ENCODE measurements at places on chromosomes 7 and 10. TPM values are rescaled to one million over a fixed set of nuclear protein-coding genes. Genes with fewer than 3 reads are reported as not detected.

PNLIP gene
- total RNA-seq, result not detected

RALA gene
- 31.0 TPM for total RNA-seq

ZMYND11 gene
- total RNA-seq, result 47.9 TPM

PCLO gene
- 0.32 TPM for total RNA-seq

FAM25G gene
- total RNA-seq, result not detected

ITGB8 gene
- 0.30 TPM for total RNA-seq

TMUB1 gene
- 44.4 TPM for total RNA-seq

CREB3L2 gene
- 26.5 TPM for total RNA-seq

PPP1R9A gene
- 4.8 TPM for total RNA-seq

RAMP3 gene
- not detected for total RNA-seq

GRCh38 chr10:103833731-103834365 is 21.5 kb downstream of the SH3PXD2A start:
- no peak for DNase-seq
- H3K4me3 ChIP-seq, result no peak overlapping the region
- no peaks in the 10 kb centered on the region for H3K36me3 ChIP-seq
- H3K27me3 ChIP-seq, result no peaks in the 10 kb centered on the region
- H3K4me1 ChIP-seq, result no peaks in the 10 kb centered on the region

DNA sequence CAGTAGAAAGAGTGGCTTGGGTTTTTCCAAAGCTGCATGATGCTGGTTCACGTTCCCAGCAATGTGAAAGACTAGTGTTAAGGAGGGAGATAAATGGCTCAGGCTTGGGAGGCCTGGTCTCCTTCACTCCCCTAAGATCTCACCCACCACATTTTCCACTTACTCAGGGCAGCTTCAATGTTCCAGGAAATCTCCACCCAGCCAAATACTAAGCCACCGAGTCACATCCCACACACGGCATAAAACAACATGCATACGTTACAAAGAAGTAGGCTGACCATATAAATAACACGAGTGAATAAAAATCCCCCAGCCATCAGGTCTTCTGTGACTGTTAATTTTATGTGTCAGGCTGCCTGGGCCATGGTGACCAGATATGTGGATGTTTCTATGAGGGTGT is 303.5 kb downstream of the SFMBT2 start:
- H3K4me3 ChIP-seq, result no peak overlapping the region
- no peaks in the 10 kb centered on the region for H3K36me3 ChIP-seq
- no peaks in the 10 kb centered on the region for H3K4me1 ChIP-seq
- no peak overlapping the region for H3K27ac ChIP-seq

DNA sequence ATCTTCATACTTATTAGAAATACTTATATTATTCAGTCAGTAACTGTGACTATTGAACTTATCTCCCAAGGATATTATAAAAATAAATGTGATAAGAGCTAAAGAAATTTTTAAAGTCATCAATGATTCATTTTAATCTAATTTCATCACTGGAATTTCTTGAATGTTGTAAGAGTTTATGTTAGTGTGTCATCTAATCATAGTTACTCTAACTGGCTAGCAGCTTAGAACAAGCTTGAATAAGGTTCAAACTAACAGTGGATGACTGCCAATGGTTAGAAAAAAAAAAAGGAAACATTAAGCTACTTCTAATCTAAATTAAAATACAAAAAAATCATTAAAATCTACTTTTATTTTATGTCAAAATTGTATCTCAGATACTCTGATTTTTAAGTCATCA is 1066.3 kb downstream of the CNTNAP2 start:
- H3K36me3 ChIP-seq, result no peaks in the 10 kb centered on the region
- H3K27ac ChIP-seq, result no peak overlapping the region
- H3K4me1 ChIP-seq, result no peaks in the 10 kb centered on the region

GRCh38 chr7:140754506-140754905 is 58.0 kb downstream of the NDUFB2 start:
- no peak overlapping the region for H3K4me3 ChIP-seq
- no peaks in the 10 kb centered on the region for H3K4me1 ChIP-seq
- H3K27me3 ChIP-seq, result no peaks in the 10 kb centered on the region
- H3K27ac ChIP-seq, result no peak overlapping the region

- no peak overlapping the region for H3K4me3 ChIP-seq
- H3K36me3 ChIP-seq, result no peaks in the 10 kb centered on the region
- H3K4me1 ChIP-seq, result no peaks in the 10 kb centered on the region
- no peaks in the 10 kb centered on the region for H3K27me3 ChIP-seq
- DNase-seq, result no peak
Measured at GRCh38 chr7:158728911-158729645, 24.5 kb upstream of the NCAPG2 start.

- H3K4me1 ChIP-seq, result peaks cover 32% of the 10 kb centered on the region
- peak overlapping the region; percentile 97 for H3K27ac ChIP-seq
- H3K36me3 ChIP-seq, result no peaks in the 10 kb centered on the region
- no peaks in the 10 kb centered on the region for H3K27me3 ChIP-seq
Measured at GRCh38 chr7:101856473-101857357, 39.3 kb downstream of the CUX1 start.

GRCh38 chr10:127148066-127148932 is 48.1 kb downstream of the INSYN2A start:
- no peak overlapping the region for H3K4me3 ChIP-seq
- no peaks in the 10 kb centered on the region for H3K27me3 ChIP-seq
- H3K36me3 ChIP-seq, result no peaks in the 10 kb centered on the region
- H3K27ac ChIP-seq, result no peak overlapping the region
- no peak for DNase-seq

GRCh38 chr7:26959290-26959689 is 94.9 kb upstream of the SKAP2 start:
- no peak overlapping the region for H3K4me3 ChIP-seq
- no peak for DNase-seq
- no peaks in the 10 kb centered on the region for H3K27me3 ChIP-seq
- no peaks in the 10 kb centered on the region for H3K36me3 ChIP-seq
- H3K4me1 ChIP-seq, result no peaks in the 10 kb centered on the region

DNA sequence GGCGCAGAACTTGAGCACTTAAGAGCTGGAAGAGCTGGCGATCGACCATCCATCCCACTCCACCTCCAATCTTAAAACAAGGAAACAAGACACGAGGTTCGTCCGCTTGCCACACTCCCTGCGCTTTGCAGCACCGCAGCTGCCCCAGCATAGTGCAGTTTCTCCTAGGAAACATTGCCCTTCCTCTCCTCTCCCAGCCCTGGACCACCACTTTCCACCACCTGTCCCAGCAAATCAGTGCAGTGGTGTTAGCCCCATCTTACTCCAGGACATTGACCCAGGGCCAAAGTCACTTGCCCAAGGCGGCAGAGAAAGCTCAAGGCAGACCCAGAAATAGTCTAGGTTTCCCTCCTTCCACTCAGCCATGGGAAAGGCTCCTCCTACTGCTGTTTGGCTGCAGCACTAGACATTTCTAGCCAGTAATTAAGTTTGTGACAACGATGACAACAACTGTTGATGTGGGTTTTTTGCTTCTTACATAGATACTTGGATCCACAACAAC is 1.5 kb upstream of the PARD3 start:
- H3K27ac ChIP-seq, result no peak overlapping the region
- H3K27me3 ChIP-seq, result peaks cover 10% of the 10 kb centered on the region
- H3K4me3 ChIP-seq, result no peak overlapping the region
- no peaks in the 10 kb centered on the region for H3K36me3 ChIP-seq
- DNase-seq, result no peak

GRCh38 chr7:5226921-5227785 is 37.1 kb downstream of the WIPI2 start:
- no peak overlapping the region for H3K4me3 ChIP-seq
- H3K36me3 ChIP-seq, result peaks cover 83% of the 10 kb centered on the region
- no peak for DNase-seq
- no peaks in the 10 kb centered on the region for H3K27me3 ChIP-seq
- H3K4me1 ChIP-seq, result peaks cover 31% of the 10 kb centered on the region

DNA sequence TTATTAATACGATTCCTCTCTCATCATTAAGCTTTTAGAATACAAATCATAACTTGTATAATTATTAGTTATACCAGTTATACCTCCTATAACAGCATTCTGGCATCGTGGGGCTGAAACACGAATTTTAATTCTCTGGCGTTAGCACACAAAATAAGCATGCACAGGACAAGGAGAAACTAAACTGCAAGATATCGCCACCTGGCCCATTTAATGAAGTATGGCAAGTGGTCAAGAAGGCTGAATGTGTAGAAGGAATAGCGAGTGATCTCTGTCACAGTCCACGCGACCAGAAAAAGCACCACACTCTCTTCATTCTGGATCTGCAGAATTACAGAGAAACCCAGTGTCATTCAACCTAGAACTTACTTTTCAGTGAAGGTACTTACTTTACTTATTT is 18.1 kb downstream of the HACD1 start:
- DNase-seq, result no peak
- no peak overlapping the region for H3K4me3 ChIP-seq
- no peaks in the 10 kb centered on the region for H3K36me3 ChIP-seq
- no peak overlapping the region for H3K27ac ChIP-seq
- H3K4me1 ChIP-seq, result no peaks in the 10 kb centered on the region

GRCh38 chr10:1737222-1738061 is at the start of gene ADARB2:
ADARB2 (minus strand) TSS chr10:1737525.
- peak; percentile 60 for DNase-seq
- H3K27ac ChIP-seq, result no peak within 1 kb of the TSS
- H3K36me3 ChIP-seq, result no peaks in the 10 kb centered on the region
- H3K4me1 ChIP-seq, result peaks cover 32% of the 10 kb centered on the region

GRCh38 chr7:103657474-103657894 is 211.5 kb upstream of the SLC26A5 start:
- no peaks in the 10 kb centered on the region for H3K27me3 ChIP-seq
- no peak for DNase-seq

DNA sequence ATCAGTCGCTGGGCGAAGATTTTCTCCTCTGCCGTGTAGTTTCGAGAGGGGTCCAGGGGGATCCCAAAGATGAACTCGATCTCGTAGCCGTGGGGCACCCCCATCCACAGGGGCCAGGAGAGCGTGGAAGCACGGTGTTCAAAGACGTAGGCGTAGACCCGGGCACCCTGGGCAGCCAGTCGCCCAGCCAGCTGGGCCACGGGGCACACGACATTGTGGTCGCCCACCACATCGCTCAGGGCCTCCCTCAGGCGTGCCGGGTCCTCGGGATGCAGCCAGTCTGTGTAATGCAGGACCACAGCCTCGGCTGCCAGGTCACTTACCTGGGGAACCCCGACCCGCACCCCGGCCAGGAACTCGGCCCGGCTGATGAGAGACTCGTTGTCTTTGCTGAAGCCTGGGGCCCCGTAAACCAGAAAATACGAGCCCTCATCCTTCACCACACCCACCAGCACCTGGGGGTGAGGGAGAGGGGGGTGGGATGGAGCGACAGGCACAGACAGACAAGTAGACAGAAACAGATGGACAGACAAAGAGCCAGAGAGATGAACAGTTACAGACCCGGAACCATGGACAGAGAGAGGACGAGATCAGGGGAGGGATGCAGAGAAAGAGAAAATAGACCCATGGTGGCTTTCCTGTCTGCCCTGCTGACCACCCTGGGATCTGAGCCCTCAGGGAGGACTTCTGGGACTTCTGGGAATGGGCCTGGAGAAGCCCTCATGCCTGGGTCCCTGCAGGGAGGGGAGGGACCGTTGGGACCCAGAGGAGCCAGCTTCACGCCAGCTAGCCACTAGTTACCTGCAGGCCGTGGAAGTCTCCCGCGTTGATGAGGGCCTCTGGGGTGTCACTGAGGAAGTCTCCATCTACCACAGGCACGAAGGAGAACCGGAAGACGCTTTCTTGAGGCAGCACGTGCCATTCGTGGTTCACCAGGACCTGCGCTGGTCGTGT is 3.0 kb downstream of the ACHE start:
- no peak overlapping the region for H3K27ac ChIP-seq
- peaks cover 51% of the 10 kb centered on the region for H3K4me1 ChIP-seq
- peaks cover 68% of the 10 kb centered on the region for H3K27me3 ChIP-seq
- no peak for DNase-seq
- H3K4me3 ChIP-seq, result no peak overlapping the region

DNA sequence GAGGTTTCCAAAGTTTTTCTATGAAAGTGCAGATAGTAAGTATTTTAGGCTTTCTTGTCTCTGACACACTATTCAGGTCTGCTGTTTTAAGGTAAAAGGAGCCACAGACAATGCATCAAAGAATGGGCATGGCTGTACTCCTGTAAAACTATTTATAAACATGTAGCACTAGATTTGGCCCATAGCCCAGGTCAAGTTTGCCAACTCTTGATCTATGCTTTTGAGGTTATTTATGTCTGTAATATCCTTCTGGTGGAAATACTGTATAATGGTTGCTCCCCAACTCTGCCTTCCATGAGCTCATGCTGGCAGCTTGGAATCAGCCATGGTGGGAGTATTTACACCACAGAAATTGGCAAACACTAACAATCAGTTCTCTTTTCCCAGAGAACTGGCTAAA is 244.6 kb downstream of the BUB3 start:
- H3K27ac ChIP-seq, result no peak overlapping the region
- no peaks in the 10 kb centered on the region for H3K27me3 ChIP-seq
- no peak for DNase-seq
- peaks cover 58% of the 10 kb centered on the region for H3K4me1 ChIP-seq

DNA sequence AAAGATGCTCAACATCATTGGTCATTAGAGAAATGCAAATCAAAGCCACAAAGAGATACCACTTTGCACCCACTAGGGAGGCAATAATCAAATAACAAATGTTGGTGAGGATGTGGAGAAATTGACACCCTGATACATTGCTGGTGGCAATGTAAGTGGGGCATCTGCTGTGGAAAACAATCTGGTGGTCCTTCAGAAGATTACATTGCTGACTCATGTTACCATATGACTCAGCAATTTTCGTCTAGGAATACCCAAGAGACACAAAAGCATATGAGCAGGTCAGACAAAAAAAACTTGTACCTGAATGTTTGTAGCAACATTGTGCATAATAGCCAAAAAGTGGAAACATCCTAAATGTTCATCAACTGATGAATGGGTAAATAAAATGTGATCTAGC is 4.9 kb upstream of the CLDN3 start:
- H3K27ac ChIP-seq, result no peak overlapping the region
- H3K4me3 ChIP-seq, result no peak overlapping the region
- H3K36me3 ChIP-seq, result no peaks in the 10 kb centered on the region
- H3K27me3 ChIP-seq, result peaks cover 6% of the 10 kb centered on the region
- peaks cover 11% of the 10 kb centered on the region for H3K4me1 ChIP-seq

DNA sequence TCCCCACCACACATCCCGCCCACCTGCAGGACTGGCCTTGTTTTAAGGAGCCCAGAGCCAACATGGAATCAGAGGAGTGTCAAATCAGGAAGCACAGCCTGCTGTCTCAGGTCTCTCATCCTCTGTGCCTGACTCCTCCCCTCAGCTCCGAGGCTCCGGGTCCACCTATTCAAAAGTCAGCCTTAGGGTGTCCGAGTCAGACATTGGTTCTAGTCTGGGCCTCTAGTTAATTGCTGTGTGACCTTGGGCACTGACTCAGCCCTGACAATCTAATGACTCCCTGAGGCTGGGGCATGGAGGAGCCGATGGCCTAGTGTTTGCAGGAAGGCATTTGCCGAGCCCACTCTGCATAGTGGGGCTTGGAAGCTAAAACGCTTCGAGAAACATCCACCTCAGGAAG is 223.1 kb upstream of the PPP2R2D start:
- H3K4me3 ChIP-seq, result no peak overlapping the region
- no peaks in the 10 kb centered on the region for H3K36me3 ChIP-seq
- no peak for DNase-seq

All from B cell (primary cell).